ENCODE measurements at places on chromosomes 11 and 22. TPM values are rescaled to one million over a fixed set of nuclear protein-coding genes. Genes with fewer than 3 reads are reported as not detected.

The KRTAP5-8 gene
- total RNA-seq: not detected

The THY1 gene
- 1.0 TPM for total RNA-seq

The PNPLA5 gene
- not detected for total RNA-seq

The DAGLA gene
- 4.1 TPM for total RNA-seq

The E2F8 gene
- 7.9 TPM for total RNA-seq

The IGSF22 gene
- 1.0 TPM for total RNA-seq

The ART1 gene
- not detected for total RNA-seq

DNA sequence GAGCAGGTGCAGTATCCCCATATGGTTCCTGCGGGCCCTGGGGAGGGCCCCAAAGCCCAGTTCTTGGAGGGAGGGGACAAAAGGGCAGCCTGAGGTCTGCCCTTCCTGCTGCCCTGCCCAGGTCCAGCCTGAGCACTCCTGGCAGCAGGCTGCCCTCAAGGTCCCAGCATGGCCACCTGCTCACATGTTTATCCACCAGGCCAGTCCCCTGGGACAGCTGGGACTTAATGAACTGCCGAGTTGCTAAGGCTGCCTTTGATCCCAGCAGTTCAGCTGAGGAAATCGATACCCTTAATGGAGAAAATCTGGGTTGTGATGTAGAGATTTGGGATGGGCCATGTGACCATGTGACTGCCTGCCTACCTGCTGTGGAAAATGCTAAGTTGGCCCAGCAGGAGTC, 146.2 kb downstream of the TRIM29 start:
- DNase-seq: no peak

DNA sequence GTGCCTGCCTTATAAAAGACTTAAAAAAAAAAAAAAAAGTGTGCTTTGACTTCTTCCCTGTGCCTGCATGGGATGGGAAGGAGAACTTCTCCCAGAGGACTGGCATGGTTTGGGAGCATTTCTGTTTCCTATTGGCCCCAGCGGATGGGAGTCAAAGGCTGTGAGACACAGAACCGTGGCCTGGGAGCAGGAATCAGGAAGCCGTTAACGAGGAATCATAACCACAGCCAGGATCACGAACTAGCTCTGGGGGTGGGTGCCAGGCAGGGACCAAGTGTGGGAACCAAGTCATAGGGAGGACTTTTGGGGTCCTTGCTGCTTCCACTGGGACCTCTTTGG, 526 bp downstream of the C1QTNF6 start:
- DNase-seq: no peak

DNA sequence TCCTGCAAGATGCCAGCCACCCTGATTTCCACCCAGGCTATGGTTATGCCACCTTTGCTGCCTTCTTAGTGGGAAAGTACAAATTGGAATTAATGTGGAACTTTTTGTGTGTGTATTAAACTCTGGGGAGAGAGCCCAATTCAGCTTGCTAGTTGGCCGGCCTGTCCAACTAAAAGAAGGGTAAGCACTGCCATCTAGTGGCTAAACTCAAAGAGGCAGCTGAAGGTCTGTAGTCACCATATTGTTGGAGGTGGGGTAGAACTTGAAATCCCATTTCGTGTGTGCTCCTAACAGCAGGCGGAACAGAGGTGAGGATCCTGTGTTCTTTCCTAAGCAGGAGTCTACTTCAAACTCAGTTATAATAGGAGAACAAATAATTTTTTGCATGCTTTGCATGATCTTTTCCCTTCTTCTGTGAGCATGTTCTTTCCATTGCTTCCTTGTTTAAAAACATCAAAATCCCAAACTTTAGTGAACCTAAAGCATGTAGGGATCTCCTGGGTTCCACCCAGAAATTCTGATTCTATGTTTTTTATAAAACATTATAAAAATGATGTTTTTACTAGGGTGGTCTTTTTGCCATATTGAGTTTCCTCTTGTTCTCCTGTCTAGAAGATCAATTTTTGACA, 138.8 kb upstream of the SORL1-AS1 start:
- peak; percentile 40 for DNase-seq

DNA sequence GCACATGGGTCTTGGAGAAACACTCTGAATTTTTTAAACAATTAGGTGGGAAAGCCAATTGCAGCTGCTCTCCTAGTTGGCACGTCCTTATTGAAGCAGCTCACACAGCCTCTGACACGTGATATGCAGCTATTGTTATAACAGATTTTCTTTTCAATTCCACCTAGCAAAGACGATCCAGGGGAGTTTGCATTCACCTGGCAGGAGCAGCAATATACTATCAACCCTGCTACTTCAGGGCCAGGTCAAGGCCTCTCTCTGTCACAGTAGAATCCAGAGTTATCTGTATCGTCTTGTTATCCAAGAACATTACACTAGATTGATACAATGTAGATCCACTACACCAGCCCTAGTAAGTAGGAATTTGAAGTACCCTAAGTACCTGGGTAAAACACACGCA, 8.3 kb downstream of the KRTAP5-11 start:
- no peak for DNase-seq

- no peak for DNase-seq
Observed at GRCh38 chr11:2258501-2259465, 11.6 kb downstream of the ASCL2 start.

DNA sequence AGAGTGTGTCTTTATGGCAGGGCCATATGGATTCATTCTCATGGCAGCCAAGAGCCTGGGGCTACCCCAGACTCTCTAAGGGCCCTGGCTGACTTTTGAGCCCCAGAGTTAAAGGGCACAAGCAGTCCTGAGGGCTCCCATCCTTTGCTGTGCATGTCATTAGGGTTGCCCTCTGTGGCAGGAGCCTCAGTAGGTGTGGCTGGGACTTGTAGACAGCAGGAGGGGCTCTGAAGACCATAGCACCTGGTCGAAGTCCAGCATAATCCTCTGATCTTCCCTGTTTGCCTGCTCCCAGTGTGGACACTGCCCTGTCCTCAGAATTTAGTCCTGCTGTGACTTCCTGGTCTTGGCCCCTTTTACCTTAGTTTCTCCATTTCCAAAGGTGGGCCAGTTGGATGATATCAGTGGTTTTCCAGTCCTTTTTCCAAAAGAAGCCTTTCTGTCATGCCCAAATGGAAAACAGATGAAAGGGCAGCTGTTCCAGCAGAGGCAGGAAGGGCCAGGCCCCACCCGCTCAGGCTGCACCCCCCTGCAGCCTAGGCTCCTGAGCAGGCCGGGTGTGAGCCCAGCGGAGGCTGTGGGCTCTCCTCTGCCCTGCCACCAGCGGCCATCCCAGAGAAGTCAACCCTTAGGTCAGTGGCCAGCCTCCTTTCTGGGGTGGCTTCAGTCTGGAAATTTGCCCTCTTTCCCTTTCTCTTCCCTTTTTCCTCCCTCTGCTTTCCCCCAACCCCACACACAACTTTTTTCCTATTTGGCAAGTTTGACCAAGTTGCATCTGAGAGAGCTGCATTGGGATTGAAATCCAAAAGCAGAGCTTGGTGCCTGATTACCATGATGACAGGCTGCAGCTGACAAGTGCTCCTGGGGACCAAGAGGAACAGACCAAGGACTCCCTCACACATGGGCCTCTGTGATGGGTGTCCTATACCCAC, 32.8 kb upstream of the SUSD2 start:
- DNase-seq: peak; percentile 50

DNA sequence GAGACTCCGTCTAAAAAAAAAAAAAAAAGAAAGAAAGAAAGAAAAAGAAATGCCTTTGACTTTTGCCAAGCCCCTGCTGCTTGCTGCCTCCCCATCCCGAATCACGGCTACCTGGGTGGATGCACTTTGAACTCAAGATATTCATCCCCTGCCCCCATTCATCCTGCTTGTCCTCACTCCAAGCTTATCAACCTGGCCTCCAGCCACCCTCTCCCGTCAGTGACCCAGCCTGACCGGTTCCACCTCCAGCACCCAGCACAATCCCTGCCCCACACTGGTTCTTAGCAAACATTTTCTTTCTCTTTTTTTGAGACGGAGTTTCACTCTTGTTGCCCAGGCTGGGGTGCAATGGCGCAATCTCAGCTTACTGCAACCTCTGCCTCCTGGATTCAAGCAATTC, 44.4 kb downstream of the CYTH4 start:
- no peak for DNase-seq

GRCh38 chr11:38598418-38598817, 2000.4 kb upstream of the RAG2 start:
- no peak for DNase-seq

DNA sequence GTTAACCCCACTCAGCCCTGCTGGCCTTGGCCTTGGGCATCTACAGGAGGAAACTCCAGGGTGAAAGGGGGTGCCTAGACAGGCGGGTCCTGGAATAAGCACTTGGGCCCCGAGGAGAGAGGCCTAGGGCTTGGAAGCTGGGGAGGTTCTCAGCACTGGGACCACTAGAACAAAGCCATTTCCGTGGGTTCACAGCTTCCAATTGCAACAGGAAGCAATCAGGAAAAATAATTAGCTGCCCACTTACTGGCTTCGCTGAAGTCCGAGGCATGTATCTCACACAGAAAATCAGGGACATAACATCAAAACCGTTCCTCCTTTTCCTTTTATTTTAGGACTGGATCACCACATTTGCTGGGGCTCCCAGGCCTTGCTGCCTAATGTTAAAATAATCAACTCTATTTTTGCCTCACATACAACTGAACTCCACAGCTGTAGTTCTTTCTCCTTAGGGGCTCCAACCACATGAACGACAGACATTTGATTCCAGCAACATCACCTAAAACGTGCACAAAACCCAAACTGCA, 161.1 kb upstream of the GRK3 start:
- no peak for DNase-seq

GRCh38 chr11:5174934-5175333, 20.4 kb upstream of the OR52A1 start:
- no peak for DNase-seq

GRCh38 chr22:23057331-23057730, 13.0 kb upstream of the GNAZ start:
- DNase-seq: no peak

Data from right cardiac atrium (tissue), 5 donors.